HepG2 (cell line): ENCODE measurements at places on chromosomes 16 and 17.

- DNase-seq: peak; percentile 5
Observed at GRCh38 chr16:6684076-6684673, 648.5 kb upstream of the RBFOX1 start.

DNA sequence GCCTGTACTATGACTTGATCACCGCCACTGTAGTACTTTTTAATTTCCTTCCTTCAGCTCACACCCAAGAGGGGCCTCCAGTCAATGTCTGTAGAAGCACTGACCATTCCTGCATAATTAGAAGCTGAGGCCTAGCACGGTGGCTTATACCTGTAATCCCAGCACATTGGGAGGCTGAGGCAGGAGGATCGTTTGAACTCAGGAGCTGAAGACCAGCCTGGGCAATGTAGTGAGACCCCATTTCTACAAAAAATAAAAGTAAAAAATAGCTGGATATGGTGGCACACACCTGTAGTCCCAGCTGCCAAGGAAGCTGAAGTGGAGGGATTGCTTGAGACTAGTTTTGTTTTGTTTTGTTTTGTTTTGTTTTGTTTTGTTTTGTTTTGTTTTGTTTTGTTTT is 5.9 kb downstream of the KLHL36 start:
- no peak for DNase-seq

DNA sequence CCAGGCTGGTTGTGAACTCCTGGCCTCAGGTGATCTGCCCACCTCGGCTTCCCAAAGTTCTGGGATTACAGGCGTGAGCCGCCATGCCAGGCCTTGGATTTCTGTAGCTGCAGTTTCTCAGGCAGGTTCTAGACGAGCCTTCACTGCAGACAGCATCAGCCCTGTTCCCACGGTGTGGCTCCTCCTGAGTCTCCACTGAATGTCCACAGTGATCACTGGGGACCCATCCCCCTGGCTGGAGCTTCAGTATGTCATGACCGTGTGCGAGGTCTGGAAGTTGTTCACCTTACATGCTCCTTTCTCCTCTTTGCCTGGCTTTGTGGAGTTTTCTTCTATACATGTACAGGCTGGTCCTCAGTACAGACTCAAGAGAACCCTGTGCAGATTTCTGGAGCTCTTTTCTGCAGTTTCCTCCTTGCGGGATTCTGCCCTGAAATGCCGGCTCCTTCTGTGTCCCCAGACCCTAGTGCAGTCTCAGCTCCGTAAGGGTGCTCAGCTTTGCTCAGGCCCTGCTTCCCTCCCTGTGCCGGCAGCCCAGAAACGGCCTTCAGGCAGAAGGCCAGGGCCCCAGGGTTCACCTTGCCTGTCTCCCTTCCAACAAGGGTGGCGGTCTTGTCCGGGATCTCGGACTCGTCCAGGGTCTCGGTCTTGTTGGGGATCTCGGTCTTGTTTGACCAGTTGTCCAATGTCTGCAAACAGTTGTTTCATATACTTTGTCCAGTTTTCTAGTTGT is 14.3 kb upstream of the FASN start:
- DNase-seq: no peak

DNA sequence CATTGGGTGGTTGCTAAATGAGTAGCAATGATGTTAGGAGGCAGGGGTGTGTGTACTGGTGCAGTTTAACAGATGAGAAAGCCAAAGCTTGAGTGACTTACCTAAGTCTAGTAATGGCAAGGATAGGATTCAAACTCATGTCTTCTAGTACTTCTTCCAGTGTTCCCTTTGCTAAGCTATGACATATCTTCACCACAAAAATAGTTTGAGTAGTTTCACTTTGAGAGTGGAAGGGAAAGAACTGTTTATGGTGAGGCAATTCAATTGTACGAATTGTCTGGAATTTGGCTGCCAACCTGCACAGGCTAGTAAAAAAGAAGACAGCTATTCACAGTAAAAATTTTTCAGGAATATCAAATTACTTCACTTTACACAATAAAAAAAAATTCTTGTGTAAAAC is 138.0 kb downstream of the NLK start:
- no peak for DNase-seq

GRCh38 chr17:73098919-73099318 is 6.4 kb upstream of the SLC39A11 start:
- no peak for DNase-seq

DNA sequence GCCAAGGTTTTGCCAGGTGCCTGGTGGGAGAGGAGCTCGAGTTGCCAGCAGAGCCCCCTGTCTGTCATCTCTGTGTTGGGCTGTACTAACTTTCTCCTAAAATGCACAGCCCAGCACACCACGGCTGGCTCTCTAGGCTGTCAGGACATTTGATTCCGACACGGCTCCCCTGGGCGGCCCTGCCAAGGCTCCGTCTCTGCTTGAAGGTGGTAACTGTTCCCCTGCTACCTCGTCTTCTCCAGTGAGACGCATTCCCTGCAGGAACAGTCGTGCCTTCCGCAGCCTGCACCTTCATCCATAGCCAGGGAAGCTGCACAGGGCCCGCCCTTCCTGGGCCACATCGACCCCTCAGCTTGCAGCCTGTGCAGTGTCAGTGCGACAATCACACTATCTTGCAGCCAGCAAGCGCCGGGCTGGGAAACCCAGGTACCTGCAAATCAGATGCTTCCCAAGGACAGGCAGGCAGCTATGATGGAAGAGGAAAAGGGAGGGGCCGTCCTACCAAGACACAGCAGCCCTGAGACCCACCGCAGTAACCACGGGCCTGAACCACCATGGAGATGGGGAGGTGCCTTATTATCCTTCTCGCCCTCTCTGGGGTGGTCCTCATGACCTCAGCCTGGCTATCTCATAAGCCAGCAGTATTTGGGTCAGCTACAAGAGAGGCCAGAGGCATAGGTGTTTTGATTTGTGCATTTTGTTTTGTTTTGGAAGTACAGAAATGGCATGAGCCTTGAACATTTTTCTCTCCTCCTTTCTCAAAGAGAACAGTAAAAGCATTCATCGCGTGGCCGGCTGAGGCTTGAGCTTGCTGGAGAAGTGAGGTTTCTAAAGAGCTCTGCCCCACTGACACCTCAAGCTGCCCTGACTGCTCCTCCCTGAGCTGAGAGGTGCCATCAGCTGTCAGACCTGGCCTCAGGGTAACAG is 361.7 kb upstream of the TNRC6C start:
- DNase-seq: no peak
